ENCODE measurements at places on chromosomes 1 and 21.

DNA sequence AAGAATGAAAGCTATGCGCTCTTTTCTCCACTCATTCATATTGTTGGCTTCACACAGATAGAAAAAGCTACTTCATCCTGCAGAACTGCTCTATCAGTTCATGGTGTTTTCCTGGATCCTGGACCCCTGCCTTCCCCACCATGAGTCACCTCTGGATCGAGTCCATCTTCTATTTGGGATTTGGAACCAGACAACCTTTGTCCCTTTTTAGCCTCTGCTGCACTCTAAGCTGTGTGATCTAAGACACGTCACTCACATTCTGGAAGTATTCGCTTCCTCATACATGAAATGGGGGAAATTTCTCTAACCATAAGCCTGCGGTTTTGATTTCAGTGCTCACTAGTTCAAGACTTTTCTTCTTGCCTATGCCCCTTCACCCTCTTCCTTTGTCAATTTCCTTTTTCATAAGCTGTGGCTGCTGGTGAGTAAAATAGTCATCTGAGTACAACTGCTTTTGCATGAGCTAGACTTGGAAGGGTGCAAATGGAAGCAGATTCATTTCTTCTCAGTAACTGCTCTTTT, 14.1 kb upstream of the DEGS1 start:
- peak; percentile 96 for DNase-seq

DNA sequence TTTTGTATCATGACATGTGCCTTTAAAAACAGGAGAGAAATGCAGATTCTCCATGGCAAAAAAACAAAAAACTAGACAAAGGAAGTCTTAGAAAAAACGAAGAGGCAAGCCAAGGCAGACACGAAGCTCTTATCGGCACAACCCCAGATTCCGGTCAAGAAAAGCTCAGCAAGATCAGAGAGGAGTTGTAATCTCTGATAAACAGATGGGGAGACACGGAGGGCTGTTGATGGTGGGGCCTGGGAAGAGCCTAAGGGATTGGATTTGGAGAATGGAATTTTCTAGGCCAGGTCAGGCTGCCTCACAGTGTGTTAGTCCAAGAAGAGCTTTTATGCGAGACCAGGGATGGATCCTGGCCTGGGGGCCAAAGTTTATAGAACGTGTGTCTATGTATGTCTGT, 96.2 kb upstream of the AKT3 start:
- no peak for DNase-seq

DNA sequence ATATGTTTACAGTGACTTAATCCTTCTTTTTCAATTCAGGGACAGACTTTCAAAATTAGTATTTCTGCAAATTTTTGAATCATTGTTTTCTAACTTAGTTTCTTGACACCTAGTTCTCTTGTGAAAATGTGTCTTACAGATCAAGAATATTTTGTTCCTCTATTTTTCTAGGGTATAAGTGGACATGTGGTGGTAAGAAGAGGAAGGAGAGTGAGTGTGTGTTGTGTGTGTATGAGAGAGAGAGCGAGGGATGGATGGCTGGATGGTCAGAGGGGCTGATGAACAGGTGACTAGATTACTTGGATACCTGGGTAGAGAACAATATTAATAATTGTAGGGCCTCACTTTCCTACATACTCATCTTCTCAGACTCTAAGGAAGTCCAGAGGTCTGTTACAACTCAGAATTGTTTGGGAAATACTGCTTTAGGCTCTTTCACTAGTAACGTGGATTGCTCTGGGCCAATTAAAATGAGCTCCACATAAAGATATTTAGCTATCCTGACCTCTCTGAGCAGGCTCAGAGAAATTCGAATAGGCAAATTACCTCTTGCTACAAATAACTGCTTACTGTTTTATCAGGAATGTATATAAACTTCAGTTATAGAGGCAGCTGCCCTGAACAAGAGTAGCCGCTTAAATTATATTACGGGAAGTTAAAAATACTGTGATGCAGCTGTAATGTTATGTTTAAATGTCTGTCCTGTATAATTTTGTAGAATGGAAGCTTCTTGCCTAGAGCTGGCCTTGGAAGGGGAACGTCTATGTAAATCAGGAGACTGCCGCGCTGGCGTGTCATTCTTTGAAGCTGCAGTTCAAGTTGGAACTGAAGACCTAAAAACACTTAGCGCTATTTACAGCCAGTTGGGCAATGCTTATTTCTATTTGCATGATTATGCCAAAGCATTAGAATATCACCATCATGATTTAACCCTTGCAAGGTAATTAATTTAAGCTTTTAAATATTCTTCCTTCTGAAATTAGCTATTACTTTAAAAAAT, 19.7 kb downstream of the GPSM2 start:
- DNase-seq, result peak; percentile 14

DNA sequence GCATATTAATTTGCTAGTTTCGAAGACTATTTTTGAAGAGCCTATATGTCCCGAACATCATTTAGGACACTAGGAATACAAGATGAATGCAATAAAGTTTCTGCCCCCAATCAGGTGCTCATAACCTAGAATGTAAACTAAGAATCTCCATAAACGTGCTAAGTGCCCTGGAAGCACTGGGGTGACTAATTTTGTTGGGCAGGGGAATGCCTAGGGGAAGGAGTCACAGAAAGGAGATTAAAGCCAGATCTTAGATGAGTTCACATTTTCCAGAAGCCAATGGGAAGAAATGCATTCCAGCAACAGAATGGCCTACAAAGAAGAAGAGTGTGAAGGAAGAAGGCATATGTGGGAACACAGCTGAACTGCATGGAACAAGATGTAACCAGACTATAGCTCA, 19.5 kb downstream of the SCYL3 start:
- no peak for DNase-seq

DNA sequence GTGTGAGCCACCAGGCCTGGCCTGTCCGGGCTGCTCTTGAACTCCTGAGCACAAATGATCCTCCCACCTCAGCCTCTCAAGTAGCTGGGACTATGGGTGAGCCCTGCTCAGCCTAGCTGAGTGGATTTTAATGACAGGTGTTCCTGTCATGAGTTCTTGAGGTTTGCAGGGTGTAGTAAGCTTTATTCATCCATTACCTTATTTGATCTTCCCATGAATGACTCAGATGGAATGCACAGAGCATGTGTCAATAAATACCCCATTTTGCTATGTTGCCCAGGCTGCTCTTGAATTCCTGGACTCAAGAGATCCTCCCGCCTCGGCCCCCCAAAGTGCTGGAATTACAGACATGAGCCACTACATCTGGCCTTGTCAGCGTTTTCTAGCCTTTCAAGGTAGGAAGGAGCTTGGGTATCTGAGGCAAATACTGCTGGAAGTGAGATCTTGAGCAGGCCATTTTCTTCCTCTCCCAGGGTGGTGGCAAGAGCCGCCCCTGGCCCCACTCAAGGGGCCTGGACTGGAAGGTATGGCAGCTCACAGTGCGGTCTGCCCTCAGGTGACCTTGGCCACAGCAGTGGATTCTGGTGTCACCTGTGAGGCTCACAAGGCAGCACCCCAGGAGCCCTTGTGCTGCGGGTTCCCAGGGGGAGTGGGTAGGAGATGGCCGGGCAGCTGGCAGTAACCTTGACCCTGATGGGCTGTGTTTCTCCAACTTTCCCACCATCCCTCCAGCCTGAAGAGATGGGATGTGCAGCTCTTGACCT, 20.0 kb downstream of the PIK3CD start:
- DNase-seq, result no peak

DNA sequence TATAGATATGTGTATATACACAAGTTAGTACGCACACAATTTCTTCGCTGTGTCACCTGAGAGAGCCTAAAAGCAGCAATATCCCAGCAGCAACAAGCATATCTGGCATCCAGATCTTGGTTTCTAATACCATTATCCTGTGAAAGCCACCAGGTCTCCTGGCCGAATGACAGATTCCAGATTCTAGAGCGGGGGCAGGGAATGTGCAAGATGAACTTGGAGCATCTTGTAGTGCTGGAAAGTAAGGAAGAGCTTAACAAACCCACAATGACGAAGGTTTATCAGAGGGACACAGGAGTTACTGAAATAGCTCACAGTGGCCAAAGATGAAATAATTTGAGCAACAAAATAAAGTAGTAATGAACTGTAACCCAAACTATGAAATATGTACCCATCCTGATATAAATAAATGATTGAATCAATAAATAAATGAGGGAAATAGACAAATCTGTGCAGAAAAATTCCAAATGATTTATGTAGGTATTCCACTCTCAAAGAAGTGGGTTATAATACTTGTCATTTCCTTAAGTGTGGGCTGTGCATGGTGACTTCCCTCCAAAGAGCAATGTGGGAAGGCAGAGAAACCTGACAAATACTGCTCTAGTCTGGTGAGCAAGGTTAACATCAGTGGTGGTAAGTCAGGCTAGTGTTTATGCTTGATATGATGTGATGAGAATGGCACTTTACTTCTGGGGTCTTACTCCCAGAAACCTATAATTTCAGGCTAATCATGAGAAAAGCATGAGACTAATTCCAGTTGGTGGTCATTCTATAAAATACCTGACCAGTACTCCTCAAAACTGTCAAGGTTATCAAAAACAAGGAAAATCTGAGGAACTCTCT, 67.9 kb downstream of the LRRC8D start:
- DNase-seq, result no peak

DNA sequence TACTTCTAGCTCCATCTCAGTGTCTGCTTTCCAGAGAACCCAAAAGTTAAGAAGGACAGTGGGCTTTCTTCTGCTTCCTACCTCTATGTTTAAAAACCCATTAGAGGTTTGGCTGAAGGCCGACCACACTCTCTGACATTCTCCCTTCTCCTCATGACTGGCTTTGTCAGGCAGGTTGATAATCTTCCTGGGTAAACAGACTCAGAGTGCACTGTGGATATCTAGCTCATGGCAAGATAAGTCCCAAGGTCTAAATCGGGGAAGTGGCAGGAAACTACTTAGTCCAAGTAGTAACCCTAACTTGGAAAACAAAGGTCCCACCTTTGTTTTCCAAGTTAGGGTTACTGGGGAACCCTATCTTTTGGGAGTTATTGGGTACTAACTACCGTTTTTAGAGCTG, 161.9 kb upstream of the SPAG17 start:
- DNase-seq, result no peak

DNA sequence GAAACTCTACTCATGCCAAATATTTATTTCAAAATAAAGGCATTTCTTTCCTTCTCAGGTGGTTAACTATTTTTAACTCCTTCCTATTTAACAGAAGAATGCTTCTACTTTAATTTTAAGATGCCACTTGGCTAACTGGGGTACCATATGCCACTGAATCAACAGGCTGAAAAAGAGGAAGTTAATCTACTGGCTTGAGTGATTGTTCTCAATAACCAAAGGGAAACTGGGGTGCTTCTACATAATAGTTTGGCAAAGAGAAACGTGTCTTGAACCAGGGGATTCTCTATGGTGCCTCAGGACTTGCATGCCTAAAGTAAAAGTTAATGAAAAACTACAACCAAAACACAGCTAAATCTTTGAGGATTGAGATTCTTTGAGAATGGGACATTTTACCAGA, 142.6 kb downstream of the DENND1B start:
- DNase-seq, result no peak

GRCh38 chr1:1779320-1779675, 1.0 kb upstream of the NADK start:
- no peak for DNase-seq

- DNase-seq, result no peak
Observed at GRCh38 chr1:55654171-55654570, 439.0 kb upstream of the USP24 start.

DNA sequence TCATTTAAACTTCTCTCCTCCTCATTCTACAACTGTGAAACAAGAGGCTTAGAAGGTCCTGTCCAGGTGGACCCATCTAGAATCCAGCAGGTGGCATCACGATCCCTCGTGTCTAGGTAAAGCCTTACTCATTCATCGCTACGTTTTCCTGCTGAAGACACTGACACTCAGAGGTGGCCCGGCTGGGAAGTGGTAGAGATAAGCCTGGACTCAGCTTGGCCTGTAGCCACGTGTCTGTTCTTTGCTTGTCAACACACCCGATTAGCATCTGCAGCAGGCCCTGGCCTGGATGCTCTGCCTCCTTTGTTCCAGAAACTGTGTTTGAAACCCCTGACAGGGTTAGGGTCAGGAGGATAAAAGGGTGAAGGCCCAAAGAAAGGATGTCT, 43.4 kb downstream of the PARP1 start:
- DNase-seq, result no peak

DNA sequence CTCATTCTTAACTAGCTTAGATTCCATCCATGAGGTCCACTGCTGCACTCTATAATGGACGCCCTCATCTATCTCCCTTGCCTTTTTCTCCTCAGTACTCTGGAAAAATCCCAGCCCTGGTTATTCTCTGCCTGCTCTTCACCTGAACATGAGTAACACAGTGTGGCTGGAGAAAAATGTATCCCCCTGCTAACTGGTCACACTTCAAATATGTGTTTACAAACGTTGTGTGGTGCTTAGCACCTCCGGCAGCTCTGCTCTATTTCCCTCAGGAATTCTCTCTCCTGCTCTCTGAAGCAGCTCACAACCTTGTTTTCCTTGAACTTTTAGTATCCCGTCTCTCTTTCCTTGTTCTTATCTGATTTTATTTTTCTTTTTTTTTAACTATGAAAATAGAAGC, 4.1 kb downstream of the SCCPDH start:
- no peak for DNase-seq

DNA sequence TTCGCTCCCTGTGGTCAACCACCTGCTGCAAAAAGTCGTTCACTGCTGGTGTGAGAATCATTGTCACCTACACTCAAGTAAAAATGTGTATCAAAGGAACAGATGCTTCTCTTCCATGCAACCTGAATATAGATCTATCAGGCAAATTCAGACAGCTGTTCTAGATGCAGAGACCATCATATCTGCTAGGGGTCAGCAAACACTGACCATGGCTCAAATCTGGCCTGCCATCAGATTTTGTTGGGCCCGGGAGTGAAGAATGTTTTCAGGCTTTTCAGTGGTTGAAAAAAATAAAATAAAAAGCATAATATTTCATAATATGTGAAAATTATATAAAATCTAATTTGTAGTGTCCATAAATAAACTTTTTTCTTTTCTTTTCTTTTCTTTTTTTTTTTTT, 199.6 kb downstream of the RGS7 start:
- DNase-seq, result no peak

- no peak for DNase-seq
Observed at GRCh38 chr1:219555806-219556205, 57.1 kb downstream of the ZC3H11B start.

DNA sequence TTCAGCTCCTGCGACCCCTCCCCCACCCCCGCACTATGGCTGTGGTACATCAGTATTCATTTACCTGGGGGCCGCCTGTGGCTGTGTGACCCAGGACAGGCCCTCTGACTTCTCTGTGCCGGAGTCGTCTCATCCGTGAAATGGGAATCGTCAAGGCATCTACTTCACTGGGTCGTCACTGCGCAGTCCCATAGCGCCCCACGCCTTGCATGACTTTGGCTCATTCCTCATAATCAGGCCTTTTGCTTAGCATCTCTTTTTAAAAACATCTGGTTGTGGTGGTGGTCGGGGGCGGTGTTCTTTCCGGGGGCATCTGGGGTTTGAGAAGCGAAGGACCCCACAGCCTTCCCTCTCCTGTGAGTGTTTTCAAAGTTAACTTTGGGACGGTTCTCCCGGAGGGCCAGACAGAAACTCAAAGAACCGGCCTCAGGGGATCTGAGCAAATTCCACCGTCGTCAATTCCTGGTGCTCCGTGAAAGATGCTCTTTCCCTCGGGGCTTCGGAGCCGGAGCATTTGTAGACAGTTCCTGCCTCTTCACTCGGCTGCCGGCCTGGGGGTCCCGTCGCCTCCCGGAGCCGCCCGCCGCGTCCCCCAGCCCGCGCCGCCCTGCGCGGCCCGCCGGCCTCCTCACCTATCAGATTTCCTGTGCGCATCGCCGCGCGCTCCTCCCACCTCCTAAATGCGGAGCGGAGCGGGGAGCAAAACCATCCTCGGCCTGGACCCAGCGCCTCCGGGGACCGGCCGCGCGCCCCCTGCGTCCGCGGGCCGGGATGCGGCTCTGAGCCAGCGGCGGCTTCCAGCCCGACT, at the start of gene B3GALT5:
B3GALT5 (plus strand) TSS at position 708 of the 808 bp plus-strand sequence. CDS start 47,620 bp downstream, outside the sequence.
- DNase-seq, result no peak

- DNase-seq, result no peak
Observed at GRCh38 chr21:31957631-31958030, 84.8 kb downstream of the HUNK start.
